ENCODE measurements at places on chromosomes 4 and X. TPM values are rescaled to one million over a fixed set of nuclear protein-coding genes. Genes with fewer than 3 reads are reported as not detected.

Gene ADH6
- total RNA-seq = 16.6 TPM

Gene UCP1
- not detected for total RNA-seq

Gene BRS3
- total RNA-seq = not detected

Gene SSX3
- not detected for total RNA-seq

Gene ATP5ME
- total RNA-seq = 467 TPM

All from mucosa of descending colon (tissue), 3 donors.